GM23338 (cell line): ENCODE measurements at places on chromosomes 2 and 18. TPM values are rescaled to one million over a fixed set of nuclear protein-coding genes. Genes with fewer than 3 reads are reported as not detected.
A peak's percentile ranks its signal among the peaks of the same experiment; 100 is the strongest.

GRCh38 chr2:100408104-100408503 lies 9.4 kb downstream of the CHST10 start:
- DNase-seq: no peak
- no peaks in the 10 kb centered on the region for H3K27me3 ChIP-seq
- peaks cover 36% of the 10 kb centered on the region for H3K4me1 ChIP-seq
- H3K4me3 ChIP-seq: no peak overlapping the region
- H3K27ac ChIP-seq: no peak overlapping the region

GRCh38 chr18:35876243-35876642 lies 96.2 kb upstream of the RMP24 start:
- H3K4me3 ChIP-seq: no peak overlapping the region
- H3K4me1 ChIP-seq: peaks cover 25% of the 10 kb centered on the region
- H3K27me3 ChIP-seq: no peaks in the 10 kb centered on the region
- no peak overlapping the region for H3K27ac ChIP-seq
- no peak for DNase-seq

- H3K4me3 ChIP-seq: no peak overlapping the region
- H3K27ac ChIP-seq: no peak overlapping the region
- no peak for DNase-seq
- no peaks in the 10 kb centered on the region for H3K27me3 ChIP-seq
Observed at GRCh38 chr2:20622731-20623130, 28.2 kb downstream of the HS1BP3 start.

DNA sequence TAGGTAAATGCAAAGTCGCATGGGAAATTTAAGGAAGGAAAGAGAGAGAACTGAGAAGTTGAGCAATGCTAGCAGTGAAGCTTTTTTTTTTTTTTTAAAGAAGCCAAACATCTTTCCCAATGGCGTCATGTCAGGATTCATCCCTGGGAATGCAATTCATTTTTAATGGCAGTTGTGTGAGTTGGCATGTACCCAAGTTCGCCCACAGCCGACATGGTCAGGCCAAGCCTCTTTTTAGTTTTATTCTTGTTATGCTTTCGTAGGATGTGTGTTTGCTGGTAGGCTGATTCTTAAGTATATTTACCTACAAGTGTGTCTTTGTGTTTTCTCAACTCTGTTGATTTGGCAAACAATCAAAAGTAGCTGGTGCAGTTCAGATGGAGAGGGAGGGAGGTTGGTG lies 127.6 kb upstream of the ITGA6 start:
- H3K4me3 ChIP-seq: no peak overlapping the region
- peaks cover 34% of the 10 kb centered on the region; the same call in 1 of the 2 replicates for H3K27me3 ChIP-seq
- DNase-seq: no peak
- peaks cover 34% of the 10 kb centered on the region for H3K4me1 ChIP-seq
- no peaks in the 10 kb centered on the region for H3K36me3 ChIP-seq

- H3K27me3 ChIP-seq: no peaks in the 10 kb centered on the region
- H3K27ac ChIP-seq: peak within 1 kb of the TSS; percentile 88
- H3K36me3 ChIP-seq: no peaks in the 10 kb centered on the region
- peaks cover 15% of the 10 kb centered on the region; the same call in 1 of the 2 replicates for H3K4me1 ChIP-seq
- H3K4me3 ChIP-seq: peak within 1 kb of the TSS; percentile 81
Observed at GRCh38 chr2:73071360-73072128, at the start of gene SFXN5. Gene SFXN5, minus strand, starts transcription at chr2:73071712. Its CDS starts 7 bp downstream, at chr2:73071705.

ALPP gene
- 0.28 and 0.31 TPM in 2 replicates for total RNA-seq

- H3K36me3 ChIP-seq: no peaks in the 10 kb centered on the region
- peaks cover 23% of the 10 kb centered on the region for H3K4me1 ChIP-seq
- no peaks in the 10 kb centered on the region for H3K27me3 ChIP-seq
- no peak overlapping the region; the same call in 1 of the 2 replicates for H3K27ac ChIP-seq
Observed at GRCh38 chr2:189851174-189851826, 67.0 kb downstream of the PMS1 start.

POTEJ gene
- total RNA-seq: 0.63 TPM in 1 of 2 replicates, not detected in the other

GRCh38 chr2:230521386-230521785 lies 105.4 kb downstream of the SP100 start:
- H3K36me3 ChIP-seq: peaks cover 5% of the 10 kb centered on the region; the same call in 1 of the 2 replicates
- H3K27ac ChIP-seq: no peak overlapping the region
- H3K4me1 ChIP-seq: no peaks in the 10 kb centered on the region
- no peak for DNase-seq
- H3K4me3 ChIP-seq: no peak overlapping the region

DNA sequence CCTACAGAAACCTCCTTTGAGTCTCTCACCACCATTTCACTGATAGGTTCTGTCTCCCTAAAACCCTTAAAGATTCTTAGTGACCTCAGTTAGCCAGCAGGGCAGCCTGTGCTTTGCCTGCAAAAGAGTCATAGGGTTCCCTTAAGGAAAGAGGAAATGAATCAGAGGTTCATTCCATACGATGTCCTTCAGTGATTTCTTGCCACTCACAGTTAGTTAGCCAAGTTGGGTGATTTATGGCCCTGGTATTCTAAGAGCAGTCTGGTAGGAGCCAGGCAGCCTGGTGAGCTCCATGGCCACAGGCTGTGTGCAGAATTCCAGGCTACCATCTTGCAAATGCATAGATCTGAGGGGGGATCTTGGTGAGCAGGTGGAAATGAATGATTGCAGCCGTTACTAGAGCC lies 18.7 kb upstream of the CCBE1 start:
- no peak overlapping the region for H3K27ac ChIP-seq
- no peaks in the 10 kb centered on the region for H3K27me3 ChIP-seq
- no peak overlapping the region for H3K4me3 ChIP-seq
- H3K4me1 ChIP-seq: no peaks in the 10 kb centered on the region; the same call in 1 of the 2 replicates
- DNase-seq: no peak
- no peaks in the 10 kb centered on the region for H3K36me3 ChIP-seq

DNA sequence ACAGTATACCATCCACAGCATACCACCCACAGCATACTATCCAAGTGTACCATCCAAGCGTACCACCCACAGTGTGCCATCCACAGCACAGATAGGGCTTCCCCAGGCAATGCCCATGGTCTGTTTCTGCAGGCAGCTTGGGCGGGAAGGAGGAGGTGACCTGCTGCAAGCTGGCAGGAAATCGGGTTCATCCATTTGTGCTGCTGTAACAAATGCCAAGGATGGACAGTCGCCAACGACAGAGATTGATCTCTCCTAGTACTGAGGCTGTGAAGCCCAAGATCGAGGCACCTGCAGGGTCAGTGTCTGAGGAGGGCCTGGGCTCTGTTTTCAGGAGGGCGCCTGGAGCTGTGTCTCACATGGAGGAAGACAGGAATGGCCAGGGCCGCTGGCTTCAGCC lies 93.6 kb upstream of the SNTG2 start:
- no peak overlapping the region for H3K27ac ChIP-seq
- no peaks in the 10 kb centered on the region for H3K36me3 ChIP-seq
- no peaks in the 10 kb centered on the region for H3K4me1 ChIP-seq

ABCG5 gene
- total RNA-seq: not detected in 2 replicates

DNA sequence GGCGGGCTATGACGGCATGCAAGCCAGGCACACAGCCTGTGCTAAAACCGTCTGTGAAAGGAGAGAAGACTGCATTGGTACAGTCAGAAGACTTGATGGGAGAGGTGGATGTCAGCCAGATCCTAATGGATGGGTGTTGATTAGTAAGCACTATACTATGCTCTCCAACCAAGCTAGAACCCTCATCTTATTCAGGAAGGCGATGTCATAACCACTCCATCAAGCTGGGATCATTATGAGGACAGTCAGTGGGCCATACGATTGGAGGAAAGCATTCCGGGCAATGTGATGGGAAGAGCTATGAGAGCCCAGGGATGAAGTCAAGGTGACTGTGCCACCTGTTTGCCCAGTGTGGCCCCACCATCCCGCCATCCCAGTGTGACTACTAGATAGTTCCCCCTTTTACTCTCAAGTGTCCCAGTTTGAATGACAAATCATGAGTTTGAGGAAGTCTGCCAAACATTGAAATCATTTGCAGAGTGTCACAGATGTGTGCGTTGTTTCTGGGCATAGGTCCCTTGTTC lies 66.4 kb downstream of the MRPS9 start:
- no peak for DNase-seq
- no peak overlapping the region for H3K4me3 ChIP-seq
- H3K36me3 ChIP-seq: 0 out of 2 replicates have a peak, but pooled peaks cover 6% of the 10 kb centered on the region
- peaks cover 21% of the 10 kb centered on the region for H3K4me1 ChIP-seq
- no peak overlapping the region for H3K27ac ChIP-seq
- no peaks in the 10 kb centered on the region for H3K27me3 ChIP-seq

TUBA4B gene
- 0.14 TPM in 1 of 2 replicates, not detected in the other for total RNA-seq

GRCh38 chr2:37549598-37549997 lies 121.8 kb downstream of the CDC42EP3 start:
- no peaks in the 10 kb centered on the region for H3K27me3 ChIP-seq
- no peaks in the 10 kb centered on the region for H3K36me3 ChIP-seq
- H3K4me1 ChIP-seq: no peaks in the 10 kb centered on the region; the same call in 1 of the 2 replicates
- no peak overlapping the region for H3K4me3 ChIP-seq
- DNase-seq: no peak
